Prostate gland (tissue), 2 donors: ENCODE measurements at places on chromosomes 16 and 17.
A peak's percentile ranks its signal among the peaks of the same experiment; 100 is the strongest.

DNA sequence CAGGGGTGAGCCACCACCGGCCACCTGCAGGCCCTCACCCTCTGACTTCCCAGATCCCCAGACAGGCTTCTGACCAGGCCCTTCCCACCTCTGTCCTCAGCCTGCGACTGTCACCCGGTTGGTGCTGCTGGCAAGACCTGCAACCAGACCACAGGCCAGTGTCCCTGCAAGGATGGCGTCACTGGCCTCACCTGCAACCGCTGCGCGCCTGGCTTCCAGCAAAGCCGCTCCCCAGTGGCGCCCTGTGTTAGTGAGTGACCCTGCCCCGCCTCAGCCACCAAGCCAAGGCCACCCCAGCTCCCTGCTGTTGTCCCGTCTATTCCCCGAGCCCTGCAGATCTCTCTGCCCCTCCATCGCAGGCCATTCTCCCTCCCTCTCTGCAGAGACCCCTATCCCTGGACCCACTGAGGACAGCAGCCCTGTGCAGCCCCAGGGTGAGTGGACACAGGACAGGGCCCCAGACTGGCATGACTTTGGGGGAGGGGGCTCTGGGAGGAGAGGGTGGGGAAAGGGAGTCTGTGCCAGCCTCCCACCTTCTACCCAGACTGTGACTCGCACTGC is 1.9 kb downstream of the NTN3 start:
- no peak for DNase-seq

GRCh38 chr17:55407641-55408566 is 13.7 kb downstream of the MMD start:
- DNase-seq: no peak

- DNase-seq: no peak
Measured at GRCh38 chr16:79288066-79288465, 312.5 kb downstream of the MAF start.

GRCh38 chr17:2705263-2705662 is 6.3 kb downstream of the CLUH start:
- no peak for DNase-seq

DNA sequence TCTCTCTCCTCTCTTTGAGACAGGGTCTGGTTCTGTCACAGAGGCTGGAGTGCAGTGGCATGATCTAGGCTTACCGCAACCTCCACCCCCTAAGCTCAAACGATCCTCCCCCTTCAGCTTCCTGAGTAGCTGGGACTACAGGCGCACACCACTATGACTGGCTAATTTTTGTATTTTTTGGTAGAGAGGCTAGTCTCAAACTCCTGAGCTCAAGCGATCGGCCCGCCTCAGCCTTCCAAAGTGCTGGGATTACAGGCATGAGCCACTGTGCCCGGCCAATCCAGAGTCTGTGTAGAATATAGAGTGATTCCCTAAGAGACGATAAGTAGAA is 65.8 kb upstream of the RPH3AL start:
- DNase-seq: no peak

DNA sequence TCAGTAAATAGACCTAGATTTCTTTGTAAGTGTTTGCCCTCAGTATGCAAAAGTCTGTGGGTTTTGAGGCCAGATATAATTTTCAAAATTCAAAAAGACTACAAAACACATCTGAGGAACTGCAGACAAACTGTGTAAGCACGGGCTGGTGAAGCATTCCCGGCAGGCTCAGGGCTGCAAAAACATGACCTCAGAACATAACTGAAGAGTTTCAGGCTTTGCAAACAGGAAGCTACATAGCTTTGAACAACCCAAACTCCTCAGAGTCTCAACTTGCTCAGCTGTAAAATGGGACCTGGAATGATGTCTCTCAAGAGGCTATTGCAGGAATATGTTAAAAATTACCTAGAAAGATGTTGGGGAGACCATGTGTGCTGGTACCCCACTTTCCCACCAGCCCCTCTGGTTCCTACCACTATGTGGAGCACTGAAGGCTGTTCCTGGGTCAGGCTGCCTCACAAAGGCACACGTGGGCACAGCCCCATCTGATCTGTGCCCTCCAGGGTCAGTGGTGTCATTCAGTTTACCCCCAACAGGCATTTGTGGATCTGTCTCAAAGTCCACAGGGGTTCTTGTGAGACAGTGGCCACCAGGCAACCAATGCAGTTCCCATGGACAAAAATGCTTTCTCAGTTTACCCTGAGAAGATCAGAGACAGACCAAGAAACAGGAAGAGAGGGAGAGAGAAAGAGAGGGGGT is 72.9 kb downstream of the CREBBP start:
- no peak for DNase-seq

- no peak for DNase-seq
Measured at GRCh38 chr16:1615761-1616160, 3.6 kb downstream of the CRAMP1 start.

DNA sequence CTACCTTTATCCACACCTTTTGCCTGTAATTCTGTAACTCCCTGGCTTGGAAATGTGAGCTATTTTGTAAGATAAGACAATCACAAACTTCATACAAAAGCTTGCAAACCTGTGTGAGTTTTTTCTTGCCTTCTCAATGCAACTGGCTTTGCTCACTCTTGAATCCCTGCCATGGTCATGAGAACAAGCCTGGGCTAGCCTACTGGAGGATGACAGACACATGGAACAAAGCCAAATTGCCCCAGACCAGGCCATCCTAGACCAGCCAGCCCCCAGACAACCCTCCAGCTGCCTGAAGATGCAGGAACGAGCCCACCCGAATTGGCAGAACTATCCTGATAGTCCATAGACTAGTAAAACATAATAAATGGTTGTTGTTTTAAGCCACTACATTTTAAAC is 466.6 kb upstream of the ERCC4 start:
- DNase-seq: no peak

DNA sequence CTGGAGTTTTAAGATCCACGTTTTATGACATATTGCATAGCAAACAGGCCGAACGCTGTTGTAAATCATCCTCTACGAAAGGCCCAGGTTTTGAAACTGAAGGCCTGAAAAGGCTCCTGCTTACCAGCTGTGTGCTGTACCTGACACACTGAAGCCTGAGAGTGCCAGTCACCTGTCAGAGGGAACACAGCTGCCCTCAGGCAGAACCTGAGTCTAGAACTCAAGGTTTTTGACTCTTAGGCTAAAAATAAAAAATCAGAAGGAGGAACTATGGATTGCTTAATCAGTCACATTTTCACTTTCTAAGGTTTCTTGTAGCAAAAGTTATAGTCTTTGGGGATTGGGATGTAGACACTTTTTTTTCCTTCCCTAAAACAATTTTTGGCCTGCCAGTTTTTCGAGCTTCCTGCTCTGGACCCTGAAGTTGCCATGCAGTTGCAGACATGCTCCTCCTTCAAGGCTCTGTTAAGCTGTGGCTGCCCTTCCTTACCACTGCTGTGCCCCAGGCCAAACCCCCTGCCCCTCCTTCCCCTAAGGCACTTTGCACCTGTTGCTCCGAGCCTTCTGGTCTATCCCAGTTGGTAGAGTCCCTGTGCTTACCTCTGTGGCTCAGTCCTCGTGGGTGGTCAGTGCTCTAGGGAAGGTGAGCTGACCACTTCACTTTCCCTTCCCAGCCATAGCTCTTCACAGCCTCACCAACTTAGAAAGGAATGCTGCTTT is 56.6 kb downstream of the TENT4B start:
- DNase-seq: no peak

DNA sequence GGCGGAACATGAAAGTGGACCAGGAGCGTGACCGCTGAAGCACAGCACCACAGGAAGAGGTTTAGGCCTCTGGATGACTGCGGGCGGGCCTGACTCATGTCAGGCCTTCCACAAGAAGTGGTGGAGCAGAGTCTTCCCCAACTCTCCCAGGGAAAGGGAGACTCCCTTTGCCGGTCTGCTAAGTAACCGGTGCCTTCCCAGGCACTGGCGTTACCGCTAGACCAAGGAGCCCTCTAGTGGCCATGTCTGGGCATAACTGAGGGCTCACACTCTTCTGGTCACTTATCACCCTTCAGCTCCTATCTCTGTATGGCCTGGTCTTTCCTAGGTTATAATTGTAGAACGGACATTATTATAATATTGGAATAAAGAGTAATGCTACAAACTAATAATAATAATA is 1931.9 kb downstream of the TP53TG3F start:
- DNase-seq: peak; percentile 64

GRCh38 chr16:31916056-31916488 is 42.5 kb downstream of the ZNF267 start:
- no peak for DNase-seq

- no peak for DNase-seq
Measured at GRCh38 chr16:74094962-74095361, 201.7 kb upstream of the PSMD7 start.

GRCh38 chr16:53827741-53828140 is 123.8 kb downstream of the FTO start:
- DNase-seq: no peak

GRCh38 chr16:52914428-52914827 is 138.3 kb downstream of the CHD9NB start:
- no peak for DNase-seq

DNA sequence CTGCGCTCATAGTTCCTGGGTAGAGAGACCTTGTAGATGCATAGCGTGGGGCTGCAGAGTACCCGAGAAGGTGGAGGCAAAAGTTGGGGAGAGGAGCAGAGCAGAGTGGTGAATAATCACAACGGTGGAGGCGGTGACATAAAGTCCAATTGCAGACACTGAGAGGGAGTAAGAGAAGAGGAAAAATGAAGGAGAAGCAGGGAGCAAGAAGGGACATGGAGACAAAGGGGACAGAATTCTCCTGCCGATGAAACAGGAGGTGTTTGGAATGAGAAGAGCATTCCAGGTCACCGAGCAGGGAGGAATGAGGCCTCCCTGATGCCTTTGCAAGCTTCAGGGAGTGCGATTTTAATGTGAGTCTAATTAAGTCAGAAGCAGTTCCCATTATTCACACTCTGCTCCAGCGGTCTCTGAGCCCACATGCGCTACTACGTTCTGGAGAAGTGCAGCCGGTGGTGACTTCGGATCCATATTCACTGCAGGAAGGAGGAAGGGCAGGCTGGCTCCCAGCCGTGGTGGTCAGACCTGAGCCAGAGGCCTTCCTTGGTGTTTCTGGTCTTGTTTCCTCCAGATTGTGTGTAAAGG is 108.0 kb upstream of the DNAH9 start:
- DNase-seq: no peak

- DNase-seq: no peak
Measured at GRCh38 chr17:14746822-14747602, 446.1 kb downstream of the HS3ST3B1 start.

DNA sequence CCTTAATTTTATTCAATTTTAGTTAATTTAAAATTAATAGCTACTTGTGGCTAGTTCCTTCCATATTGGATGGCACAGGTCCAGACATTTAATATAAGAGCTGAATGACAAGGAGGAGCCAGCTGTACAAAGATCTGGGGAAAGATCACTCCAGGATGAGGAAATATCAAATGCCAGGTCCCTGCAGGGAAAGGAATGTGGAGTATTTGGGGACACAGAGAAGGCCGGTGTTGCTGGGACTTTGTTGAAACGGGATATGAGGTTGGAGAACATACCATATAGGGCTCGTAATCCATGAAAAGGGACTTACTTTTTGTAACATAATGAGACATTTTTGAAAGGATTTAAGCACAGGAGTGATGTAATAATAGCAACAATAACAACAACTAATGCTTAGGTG is 426.8 kb downstream of the HS3ST4 start:
- no peak for DNase-seq

DNA sequence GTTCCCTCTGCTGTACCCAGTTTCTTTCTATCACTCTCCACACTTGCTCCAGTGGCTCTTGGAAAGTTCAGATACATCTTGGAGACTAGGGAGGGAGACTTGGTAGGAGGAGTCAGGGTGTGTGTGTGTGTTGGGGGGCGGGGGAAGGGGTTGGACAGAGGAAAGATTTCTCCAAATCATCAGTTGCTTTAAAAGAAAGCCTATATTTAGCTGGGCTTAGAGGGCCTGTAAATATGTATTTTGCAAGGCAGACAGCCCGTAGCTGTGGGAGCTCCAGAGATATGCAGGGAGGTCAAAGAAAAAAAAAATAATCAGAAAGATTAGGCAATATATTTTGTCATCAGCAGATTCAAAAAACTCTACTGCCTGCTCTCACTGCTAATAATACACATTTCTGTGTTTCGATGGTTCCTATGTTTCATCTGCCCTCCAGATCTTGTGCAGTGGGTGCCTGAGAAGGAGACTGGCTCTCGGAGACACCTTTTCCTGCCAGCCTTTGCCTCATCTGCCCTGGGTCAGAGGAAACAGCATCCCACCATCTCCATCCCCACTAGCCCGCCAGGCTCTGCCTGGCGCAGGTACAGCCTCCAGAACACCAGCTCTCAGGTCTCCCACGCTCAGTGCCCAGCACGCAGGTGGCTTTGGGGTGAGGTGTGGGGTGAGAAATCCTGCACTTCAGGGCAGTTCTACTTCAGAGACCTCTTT is 4.8 kb upstream of the PPP1R9B start:
- DNase-seq: no peak

DNA sequence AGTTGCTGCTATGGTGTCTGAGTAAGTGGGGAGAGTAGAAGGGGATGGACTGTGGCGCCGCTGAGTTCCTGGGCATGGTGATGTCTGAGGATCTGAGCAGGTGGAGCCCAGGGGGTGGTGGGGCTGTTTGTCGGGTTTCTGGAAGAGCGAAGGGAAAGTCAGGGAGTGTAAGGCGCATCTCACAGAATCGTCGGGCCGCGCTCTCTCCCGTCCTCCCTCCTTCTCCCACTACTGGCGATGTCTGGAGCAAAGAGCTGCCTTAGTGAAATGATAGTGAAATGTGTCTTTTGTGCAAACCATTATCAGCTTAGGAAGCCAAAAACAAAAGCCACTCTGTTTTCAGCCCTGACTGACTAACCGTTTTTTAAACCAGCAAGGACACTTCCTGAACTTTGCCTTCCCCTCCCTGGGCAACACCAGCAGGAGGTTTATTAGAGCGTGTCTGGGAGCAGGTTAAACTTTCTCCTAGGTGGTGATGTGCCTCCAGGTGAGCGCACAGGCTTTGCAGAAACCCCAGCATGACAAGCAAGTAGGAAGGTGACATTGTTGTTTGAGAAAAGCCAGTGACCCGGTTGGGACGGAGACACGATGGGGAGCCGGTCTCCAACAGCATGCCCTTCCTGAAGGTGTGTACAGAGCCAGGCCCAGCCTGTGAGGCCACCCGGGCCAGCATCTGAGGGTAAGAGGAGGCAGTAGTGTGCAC is 49.1 kb downstream of the RAB11FIP3 start:
- no peak for DNase-seq

DNA sequence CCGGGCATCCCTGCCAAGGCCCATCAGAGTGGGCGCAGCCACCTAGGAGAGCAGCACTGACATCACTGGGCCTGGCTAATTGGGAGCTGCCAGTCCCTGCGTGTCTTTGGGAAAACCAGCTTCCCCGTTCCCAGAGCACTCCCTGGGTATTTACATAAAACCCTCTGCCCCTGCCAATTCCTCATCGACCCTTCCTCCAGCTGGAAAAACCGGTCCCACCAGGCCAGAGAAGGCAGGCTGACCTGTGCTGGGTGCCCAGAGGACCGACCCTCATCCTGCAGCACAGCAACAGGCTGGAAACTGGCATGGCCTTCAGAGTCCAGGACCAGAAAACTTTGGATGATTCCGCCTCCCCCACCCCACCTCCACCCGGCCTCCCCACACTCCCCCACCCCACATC is 8.2 kb upstream of the FOXN1 start:
- DNase-seq: peak; percentile 83

GRCh38 chr17:55760643-55761355 is 9.9 kb downstream of the PCTP start:
- DNase-seq: no peak
